ENCODE measurements at places on chromosomes 2 and 18. TPM values are rescaled to one million over a fixed set of nuclear protein-coding genes. Genes with fewer than 3 reads are reported as not detected.

The FSIP2 gene
- 6.4 TPM for total RNA-seq

The NFU1 gene
- 37.4 TPM for total RNA-seq

DNA sequence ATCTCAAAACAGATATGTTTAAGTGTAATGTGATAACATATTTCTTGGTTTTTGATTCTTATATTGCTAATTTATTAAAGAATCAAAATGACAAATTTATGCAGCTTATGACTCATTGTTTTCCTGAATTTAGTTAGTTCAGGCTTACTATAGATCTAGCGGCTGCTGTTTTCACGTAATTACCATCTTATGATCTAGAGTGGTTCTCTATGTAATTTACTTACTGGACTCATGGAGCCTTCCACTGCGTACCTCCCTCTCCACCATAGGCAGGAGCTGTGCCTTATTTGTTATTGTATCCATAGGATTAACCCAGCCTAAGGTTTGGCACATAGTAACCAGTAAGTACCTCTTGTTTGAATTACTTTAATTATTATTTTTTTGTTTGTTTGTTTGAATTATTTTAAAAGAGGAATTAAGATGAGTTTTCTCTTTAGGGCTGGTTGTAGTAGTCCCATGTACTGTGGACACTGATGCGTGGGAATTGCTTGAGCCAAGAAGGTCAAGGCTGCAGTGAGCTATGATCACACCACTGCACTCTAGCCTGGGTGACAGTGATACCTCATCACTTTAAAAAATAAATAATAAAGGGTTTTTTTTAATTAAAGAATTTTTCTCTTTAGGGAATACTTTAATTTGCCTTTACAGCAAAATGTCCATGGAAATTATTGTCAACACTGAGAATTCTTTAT lies 165.5 kb downstream of the PHLPP1 start:
- no peak for DNase-seq

DNA sequence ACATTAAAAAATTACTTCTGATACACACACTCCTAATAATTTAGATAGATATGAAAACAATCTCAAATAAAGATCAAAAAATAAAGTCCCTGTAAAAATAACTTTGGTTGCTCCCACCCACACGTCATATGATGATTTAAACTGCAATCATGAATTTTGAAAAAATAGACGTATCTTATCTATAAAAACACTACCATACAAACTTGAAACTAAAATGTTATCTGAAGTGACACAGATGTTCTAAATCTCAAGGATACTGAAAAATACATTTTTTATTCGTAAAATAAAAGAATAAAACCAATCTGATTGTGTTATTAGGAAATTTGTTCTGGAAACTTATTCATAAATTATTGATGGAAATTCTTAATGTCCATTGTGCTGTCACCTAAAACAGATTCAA lies 8.1 kb upstream of the BOLA3 start:
- DNase-seq: no peak

DNA sequence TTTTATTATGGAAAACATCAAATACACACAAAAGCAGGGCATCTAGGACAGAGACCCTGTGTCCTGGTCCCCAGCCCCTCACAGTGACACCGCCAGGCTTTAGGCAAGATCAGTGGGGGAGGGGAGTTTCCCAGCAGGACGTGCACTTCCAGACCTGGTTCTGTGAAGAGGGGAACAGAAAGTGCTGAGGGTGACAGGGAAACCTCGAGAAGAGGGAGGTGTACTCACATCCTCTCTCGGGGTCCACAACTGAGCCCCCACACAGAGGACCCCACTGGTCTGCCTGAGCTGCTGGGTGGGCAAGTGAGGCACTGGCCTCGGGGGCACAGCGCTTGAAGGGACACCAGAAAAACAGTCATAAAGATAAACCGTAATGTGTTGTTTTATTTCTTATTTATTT lies 4.4 kb upstream of the GPR35 start:
- DNase-seq: no peak

Measured in stomach (tissue), 19 donors.